ENCODE measurements at places on chromosomes 3 and 15.
A peak's percentile ranks its signal among the peaks of the same experiment; 100 is the strongest.

DNA sequence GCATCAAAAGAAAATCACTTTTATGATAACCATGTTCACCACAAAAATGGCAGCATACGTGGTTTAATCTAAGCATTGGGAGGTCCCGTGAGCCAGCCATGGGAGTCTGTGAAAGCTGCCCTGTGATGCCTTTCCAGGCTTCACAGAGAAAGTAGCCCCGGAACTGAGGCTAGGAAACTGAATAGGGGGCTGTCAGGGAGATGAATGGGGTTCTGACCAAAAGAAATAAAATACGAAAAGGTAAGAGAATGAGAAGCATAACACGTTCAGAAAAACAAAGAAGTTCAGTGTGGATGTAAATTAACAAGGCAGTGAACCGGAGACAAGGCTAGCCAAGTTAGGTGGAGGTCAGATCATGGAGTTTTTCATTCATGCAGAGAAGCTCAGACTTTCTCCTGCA, 118.9 kb downstream of the ANXA2 start:
- DNase-seq, result no peak

DNA sequence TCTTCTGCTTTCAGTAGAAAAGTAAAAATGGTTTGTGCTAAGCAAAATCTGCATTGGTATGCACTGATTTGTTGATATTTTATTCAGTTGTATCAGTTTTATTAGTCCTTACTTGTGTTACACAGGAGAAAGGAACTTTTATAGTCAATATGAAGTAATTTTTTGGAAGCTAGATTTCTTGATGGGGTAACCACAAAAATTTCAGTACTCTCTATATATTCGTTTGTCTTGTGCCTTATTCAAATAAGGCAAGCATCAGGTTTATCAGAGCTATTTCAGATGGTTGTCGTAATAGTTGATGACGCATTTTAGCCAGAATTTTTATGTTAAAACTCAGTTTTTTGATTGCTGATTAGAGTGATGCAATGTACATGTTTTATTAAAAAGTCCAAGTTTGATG, 50.7 kb upstream of the NIPA1 start:
- no peak for DNase-seq

- no peak for DNase-seq
Observed at GRCh38 chr3:102605153-102605552, 170.3 kb downstream of the ZPLD1 start.

DNA sequence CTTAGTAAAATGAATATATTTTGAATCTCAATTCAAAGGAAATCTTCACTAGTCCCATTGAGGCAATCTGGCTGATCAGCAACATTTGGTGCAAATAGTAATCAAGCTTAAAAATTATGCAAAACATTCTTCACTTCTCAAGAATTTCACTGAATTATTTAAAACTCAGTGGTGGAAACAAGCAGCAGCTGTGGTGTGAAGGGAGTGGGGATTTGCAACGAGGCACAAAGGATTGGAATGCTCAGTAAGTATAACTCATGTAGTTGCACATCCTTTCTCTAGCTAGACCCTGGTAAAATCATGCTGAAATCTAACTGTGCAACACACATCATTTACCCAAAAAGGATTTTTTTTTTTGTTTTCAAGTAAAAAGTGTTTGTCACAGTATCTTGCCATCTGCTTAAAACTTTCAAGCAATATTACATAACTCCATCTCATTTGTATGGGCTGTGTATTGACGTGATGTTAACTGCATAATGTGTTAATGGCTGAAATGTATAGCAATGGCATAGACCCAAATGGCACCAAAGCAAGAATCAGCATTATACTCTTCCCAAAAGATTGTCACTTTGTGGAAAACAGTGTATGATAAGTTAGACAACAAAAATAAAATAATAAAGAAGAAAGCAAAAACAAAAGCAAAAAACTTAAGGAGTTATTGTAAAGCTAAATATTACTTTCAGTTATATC, 816.6 kb downstream of the EPHA3 start:
- no peak for DNase-seq

DNA sequence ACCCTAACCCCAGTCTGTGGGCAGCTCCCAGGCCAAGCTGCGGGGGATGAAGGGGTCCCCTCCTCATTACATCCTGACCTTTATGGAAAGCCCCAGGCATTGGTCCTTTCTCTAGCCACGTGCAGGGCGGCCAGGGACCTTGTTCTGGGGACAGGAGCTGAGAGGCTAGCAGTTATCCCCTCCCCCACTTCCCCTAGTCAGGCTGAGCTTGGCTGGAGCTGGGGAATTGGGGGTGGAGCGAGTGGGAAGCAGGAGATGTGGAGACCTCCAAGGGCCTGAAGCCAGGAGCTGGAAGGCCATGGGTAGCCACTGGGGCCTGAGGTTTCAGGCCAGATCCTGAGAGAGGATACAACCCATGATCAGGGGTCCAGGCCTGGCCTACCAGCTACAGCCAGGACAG, 45.8 kb downstream of the DNAH1 start:
- DNase-seq, result no peak

DNA sequence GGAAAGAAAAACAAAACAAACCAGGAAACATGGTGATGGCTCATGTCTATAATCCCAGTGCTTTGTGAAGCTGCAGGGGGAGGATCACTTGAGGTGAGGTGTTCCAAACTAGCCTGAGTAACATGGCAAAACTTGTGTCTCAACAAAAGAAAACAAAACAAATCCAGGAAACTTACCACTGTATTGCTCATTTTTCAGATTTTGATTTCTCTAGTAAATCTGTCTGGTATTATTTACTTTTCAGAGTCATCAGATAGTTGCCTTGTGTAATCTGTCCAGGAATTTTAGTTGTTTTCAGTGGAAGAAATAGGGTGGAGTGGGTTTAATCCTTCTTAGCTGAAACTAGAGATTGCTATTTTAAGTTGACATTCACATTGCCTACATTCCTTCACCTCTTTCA, 91.8 kb upstream of the ALCAM start:
- no peak for DNase-seq

DNA sequence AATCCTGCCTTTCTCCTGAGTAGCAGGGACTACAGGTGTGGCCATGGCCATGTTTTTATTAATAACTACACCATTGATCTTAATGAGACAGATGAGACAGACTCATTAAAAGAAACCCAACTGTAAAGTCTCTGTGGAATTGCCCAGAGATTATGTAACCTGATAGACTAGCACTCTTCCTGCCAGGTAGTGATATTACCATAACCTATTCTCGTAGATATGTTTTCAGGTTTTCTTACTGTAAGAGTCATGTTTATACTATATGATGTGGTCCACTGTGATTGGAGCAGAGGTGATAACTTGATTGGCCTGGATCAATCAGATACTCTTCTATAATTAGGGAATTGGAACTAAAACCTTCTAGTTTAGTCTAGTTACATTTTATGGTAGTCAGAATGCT, 93.7 kb downstream of the NFKBIZ start:
- DNase-seq, result no peak

DNA sequence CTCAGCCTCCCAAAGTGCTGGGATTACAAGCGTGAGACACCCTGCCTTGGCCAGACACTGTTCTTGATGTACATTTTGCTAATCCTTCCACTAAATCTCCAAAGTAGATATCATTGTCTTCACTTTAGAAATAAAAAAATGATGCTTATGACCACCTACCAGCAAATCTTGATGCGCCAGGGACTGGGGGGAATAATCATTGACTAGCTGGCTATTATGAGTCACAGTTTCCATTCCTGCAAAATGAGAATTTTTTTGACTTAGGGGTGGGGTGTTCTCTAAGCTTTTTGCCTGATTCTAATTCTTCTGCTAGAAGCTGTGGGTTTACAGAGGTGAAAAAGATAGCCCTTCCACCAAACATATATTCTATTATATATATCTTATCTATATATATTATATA, 17.1 kb upstream of the RFC4 start:
- DNase-seq, result no peak

DNA sequence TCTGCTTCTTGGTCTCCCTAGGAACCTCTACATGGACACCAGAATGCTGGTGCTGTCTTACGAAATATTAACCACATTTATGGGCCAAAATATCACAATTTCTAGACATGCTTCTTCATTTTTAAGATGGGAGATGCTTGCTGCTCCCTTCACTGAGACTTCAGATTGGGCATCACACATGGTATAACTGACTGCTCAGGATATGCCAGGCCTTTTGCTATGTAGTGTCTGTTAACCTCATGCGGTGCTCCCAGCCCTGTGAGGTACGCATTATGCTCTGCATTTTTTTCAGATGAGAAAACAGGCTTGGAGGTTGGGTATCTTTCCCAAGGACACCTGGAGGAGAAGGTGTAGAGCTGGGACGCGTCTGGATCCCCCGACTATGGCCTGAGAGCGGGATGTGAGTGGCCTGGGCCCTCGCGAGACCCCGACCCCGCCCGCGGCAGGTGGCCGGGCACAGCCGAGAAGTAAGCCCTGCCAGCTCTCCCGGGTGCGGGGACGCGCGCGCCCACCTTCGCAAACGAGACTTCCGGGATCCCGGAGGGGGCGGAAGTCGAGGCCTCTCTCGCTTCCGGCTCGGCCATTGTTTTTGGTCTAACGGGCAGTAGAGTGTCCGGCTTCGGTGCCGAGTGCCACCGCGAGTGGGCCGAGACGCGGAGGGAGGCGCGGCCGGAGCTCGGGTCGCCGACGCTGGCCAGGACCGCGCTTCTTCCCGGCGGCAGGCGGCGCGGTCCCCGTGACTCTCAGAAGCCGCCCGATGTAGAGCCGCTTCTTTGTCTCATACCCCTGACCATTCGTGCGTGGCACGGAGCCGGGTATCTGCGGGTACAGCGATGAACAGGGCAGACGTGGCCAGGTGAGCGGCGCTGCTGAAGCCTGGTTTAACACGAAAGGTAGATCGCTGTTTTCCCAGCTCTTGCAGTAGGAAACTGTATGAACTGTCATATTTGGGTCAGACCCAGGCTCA, at the start of gene ZKSCAN7:
TSS of gene ZKSCAN7 (plus strand) at position 568 of the 967 bp plus-strand sequence. CDS start 1,855 bp downstream, outside the sequence.
- peak; percentile 37 for DNase-seq

DNA sequence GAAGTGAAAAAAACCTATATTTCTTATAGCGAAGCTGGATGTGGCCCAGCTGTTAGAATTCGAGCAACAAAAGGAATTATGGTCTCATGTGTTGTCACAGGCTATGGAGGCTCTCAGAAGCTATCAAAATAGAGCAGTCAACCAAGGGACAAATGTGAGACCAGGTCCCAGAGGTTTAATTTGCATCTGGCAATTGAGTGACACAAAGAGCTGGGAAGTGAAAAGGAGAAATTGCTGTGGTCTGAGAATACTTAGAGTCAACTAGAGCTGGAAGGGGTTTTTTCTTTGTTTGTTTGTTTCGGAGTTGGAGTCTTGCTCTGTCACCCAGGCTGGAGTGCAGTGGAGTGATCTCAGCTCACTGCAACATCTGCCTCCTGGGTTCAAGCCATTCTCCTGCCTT, 61.3 kb upstream of the SMAD3 start:
- DNase-seq, result no peak

- DNase-seq, result no peak
Observed at GRCh38 chr3:148175214-148175613, 522.5 kb upstream of the AGTR1 start.

- DNase-seq, result no peak
Observed at GRCh38 chr3:58737644-58738043, 71.1 kb upstream of the FAM3D start.

GRCh38 chr3:123319760-123320159, 118.0 kb downstream of the SEC22A start:
- no peak for DNase-seq

- DNase-seq, result no peak
Observed at GRCh38 chr15:20672470-20672869, 130.9 kb upstream of the GOLGA6L6 start.

GRCh38 chr3:127614928-127615589, 13.9 kb upstream of the PODXL2 start:
- DNase-seq, result no peak

DNA sequence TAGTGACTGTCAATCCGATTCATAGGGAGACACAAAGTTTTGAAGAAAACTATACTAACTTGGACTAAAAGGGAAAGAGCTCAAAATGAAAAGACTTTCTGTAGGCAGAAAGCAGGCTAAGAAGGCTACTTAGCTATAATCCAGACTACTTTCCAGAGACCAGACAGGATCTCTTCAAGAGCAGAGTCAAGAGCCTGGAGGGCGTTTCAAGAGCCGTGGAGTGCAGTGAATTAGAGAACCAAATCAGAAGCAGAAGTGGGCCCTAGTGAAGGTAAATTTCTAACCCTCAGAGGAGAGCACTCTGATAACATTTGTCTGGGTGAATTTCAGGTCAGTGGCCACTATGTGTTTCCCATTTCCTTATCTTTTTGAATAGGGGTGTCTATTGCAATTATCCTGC, 76.4 kb downstream of the CGGBP1 start:
- no peak for DNase-seq

DNA sequence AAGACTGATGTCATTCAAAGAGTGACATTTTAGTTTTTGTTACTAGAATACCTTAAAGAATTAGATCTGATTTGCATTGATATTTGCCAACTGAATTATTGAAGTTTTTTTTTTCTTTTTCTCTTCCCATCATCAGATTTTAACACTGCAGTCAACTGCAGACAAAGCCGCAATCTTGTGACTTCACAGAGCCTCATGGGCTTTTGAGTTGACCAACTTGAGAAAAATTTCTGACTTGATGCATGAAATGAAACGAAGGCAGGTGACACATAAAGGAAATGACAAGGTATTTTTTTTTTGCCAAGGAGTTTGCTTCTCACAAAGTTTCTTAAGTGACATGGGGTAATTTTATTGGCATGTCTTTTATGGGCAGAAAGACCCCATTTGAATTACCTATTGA, 383.7 kb downstream of the GAP43 start:
- DNase-seq, result no peak

- no peak for DNase-seq
Observed at GRCh38 chr3:179146911-179147513, 1.1 kb upstream of the PIK3CA start.

DNA sequence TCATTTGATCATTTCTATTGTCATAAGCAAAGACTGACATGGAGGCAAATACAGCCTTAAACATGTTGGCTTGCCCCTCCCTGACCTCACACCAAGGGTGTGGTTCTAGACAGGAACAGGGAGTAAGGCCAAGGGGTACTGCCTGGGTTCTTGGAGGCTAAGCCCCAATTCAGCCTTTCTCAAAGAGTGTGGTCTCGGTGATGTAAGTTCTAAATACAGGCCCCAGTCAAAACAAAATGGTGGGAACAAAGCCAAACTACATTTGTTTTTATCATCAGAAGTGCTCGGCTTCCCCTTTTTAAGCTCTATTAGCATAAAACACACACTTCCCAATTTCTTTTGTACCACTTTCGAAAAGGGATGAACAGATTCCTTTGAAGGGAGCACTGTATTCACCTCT, 129.5 kb downstream of the ATP8B4 start:
- no peak for DNase-seq

DNA sequence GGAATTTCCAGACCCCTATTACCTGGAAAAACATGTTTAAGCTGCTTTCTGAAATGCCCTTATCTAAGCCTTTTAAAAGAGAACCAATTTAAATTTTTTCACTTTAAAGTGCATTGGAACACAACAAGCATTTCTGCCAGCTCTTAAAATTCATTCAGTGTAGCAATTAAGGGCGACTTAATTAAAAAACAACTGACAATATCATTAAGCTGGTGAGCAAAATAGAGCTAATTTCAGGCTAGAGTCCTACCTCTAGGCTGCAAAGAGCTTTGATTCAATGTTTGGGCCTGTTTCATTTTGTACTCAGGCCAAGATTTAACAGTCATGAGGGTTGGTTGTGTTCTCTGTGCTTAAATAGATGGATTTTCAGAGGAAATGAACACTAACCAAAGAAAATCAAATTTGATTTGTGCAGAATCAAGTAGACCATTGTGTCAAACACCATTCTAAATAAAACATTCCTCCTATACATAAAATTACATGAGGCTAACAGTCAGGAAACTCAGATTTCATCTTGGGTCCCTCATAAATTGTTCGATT, 114.6 kb downstream of the TMEM108 start:
- DNase-seq, result no peak

Data from stimulated activated CD4-positive, alpha-beta T cell treated with anti-CD3 and anti-CD28 coated beads, Interleukin-15, amount 100 ng/mL, for 1 hour (primary cell).